ENCODE measurements at places on chromosomes 2 and 18. TPM values are rescaled to one million over a fixed set of nuclear protein-coding genes. Genes with fewer than 3 reads are reported as not detected.

- no peaks in the 10 kb centered on the region for H3K36me3 ChIP-seq
- peaks cover 3% of the 10 kb centered on the region for H3K4me1 ChIP-seq
- no peak for DNase-seq
- H3K27ac ChIP-seq = no peak overlapping the region
- no peak overlapping the region for H3K4me3 ChIP-seq
These were observed 2.2 kb upstream of the PARD3B start for GRCh38 chr2:204542982-204543608.

- no peak overlapping the region for H3K4me3 ChIP-seq
- H3K27ac ChIP-seq = no peak overlapping the region
- no peaks in the 10 kb centered on the region for H3K36me3 ChIP-seq
- no peak for DNase-seq
These were observed 92.1 kb downstream of the PHLPP1 start for GRCh38 chr18:62807396-62807795.

- no peak for DNase-seq
- H3K27ac ChIP-seq = no peak overlapping the region
- H3K4me1 ChIP-seq = no peaks in the 10 kb centered on the region
- no peaks in the 10 kb centered on the region for H3K27me3 ChIP-seq
These were observed 558.8 kb upstream of the CDH2 start for GRCh38 chr18:28735731-28736130.

COL4A3 gene
- 0.47 TPM for total RNA-seq

LINC00305 gene
- not detected for total RNA-seq

HOXD9 gene
- 17.3 TPM for total RNA-seq

DNA sequence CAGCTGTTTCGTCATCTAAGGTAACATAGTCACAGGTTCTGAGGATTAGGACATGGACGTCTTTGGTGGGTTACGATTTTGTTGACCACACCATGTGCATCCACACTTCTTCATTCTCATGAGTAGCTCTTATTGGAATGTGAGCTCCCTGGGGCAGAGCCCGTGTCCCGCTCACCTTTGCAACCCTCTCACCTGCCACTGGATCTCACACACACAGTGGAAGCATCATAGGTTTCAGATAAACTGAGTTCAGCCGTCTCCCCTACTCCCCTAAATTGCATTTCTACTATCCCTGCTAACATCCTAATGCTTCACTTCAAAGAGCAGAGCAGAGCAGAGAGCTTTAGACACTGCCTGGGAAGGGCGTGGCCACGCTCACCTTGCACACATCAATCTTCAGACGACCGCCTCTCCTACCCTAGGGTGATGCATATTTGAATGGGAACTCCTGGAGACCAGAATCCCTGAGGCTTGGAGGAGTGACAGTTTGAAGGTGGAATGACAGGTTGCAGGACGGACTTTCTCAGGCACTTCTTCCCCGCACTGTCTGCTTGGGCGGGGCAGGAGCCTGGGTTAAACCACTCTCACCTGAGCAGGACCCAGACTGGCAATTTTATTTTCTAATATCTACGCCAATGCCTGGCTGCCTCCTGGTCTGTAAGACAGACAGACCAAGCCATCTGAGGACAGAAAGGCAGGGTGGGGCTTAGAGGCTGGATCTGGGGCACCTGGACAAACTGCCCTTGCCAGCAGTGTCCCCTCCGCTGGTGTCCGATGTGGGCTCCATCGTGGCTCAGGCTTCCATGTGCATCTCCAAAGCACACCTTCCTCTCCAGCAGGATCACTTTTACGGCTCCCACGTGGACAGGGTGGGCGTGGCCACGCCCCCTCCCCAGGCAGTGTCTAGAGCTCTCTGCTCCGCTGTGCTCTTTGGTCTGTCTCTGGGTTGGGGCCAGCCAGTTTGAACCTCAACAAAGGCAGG, 229.5 kb upstream of the COPS8 start:
- H3K27me3 ChIP-seq = no peaks in the 10 kb centered on the region
- no peaks in the 10 kb centered on the region for H3K4me1 ChIP-seq
- no peak overlapping the region for H3K27ac ChIP-seq
- no peak overlapping the region for H3K4me3 ChIP-seq
- no peaks in the 10 kb centered on the region for H3K36me3 ChIP-seq
- DNase-seq = no peak

CREG2 gene
- 0.51 TPM for total RNA-seq

DNA sequence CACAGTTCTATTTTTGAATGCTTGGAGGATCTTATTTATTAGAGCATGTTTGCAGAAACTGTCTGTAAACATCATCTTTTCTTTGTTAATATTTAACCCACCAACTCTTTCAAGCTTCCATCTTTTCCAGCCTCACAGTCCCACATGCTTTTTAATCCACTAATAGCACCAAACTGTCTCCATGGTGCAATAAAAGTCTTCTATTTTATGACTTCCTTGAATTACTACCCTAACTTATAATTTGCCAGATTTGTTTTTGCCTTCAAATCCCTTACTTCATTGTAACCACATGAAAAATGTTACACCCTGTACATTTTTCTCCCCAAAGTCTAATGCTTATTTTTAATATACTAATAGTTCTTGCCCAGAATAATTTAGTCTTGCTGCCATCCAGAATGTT, 792.6 kb downstream of the PLCL1 start:
- no peaks in the 10 kb centered on the region for H3K36me3 ChIP-seq
- H3K4me3 ChIP-seq = no peak overlapping the region
- no peaks in the 10 kb centered on the region for H3K4me1 ChIP-seq
- no peak overlapping the region for H3K27ac ChIP-seq
- no peak for DNase-seq

DNA sequence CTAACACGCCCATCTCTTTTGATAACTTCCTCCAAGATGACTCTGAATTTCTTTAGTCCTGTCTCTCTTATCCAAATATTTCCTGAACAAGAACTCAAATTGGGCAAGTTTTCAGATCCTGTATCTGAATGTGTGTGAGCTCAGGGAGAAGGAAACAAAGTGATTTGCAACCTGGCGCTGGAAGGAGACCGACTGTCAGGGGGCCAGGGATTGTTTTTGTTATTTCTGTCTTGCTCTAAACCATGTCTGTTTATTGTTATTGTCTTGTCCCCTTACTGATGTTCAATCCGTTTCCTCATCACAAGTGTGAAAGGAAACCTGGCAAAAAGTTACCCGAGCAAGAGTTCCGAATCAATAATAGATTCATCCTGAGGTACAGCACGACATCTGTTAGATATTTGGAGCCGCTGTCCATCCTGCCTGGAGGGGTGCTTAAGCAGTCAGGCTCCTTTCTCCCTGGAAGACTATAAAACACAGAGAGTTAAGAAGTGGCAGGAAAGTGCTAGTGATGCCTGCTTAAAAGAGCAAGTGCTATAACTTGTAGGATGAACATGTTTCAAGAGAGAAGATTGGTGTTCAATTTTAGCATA, 132.5 kb upstream of the OSR1 start:
- DNase-seq = no peak
- H3K4me1 ChIP-seq = no peaks in the 10 kb centered on the region
- H3K4me3 ChIP-seq = no peak overlapping the region
- H3K36me3 ChIP-seq = no peaks in the 10 kb centered on the region
- H3K27ac ChIP-seq = no peak overlapping the region

GRCh38 chr2:13542642-13543041, 825.9 kb downstream of the TRIB2 start:
- peaks cover 2% of the 10 kb centered on the region for H3K4me1 ChIP-seq
- no peak overlapping the region for H3K4me3 ChIP-seq
- no peaks in the 10 kb centered on the region for H3K36me3 ChIP-seq
